ENCODE measurements at places on chromosomes 1 and 21.

DNA sequence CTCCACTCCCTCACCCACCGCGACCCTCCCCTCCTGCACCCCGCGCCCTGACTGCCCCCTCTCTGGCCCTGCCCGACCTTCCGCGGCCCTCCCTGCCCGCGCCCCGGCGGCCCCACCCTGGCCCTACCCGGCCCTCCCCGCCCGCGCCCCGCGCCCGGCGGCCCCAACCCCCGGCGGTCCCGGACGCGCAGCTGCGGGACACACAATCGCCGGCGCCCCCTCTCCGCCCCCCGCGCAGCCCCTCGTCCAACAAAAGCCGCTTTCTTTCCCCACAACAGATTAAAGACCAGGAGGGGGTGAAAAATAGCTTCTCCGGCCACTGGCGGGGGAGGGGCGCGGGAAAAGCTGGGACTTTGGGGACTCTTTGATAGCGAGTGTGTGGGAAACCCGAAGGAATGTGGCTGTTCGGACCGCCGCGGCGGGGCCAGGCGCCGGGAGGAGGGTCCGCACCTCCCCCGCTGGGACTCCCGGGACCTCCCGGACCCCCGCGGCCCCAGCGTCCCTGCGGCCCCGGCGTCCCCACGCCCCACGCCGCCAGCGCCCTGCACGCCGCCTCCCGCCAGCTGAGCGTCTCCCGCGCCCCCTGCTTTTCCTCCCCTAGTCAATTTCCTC, 8.8 kb upstream of the ID3 start:
- no peak for DNase-seq

DNA sequence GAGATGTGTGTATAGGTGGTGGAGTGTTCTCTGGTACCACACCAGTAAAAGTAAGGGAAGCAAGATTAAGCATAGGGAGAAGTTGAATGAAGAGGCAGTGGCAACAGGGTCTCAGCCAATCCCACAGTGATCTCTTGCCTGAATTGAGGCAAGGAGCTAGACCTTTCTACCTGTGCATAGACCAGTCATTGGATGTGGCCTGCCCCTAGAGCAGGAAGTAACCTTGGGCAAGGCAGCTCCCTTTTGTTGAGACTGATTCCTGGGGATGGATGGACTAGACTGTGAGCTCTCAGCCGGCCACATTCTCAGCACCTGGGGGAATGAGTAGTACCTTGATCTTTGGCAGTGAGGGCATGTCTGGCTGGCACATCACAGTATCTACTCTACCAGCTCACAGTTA, 6.4 kb downstream of the USP16 start:
- no peak for DNase-seq

GRCh38 chr1:205210756-205211168, 740 bp downstream of the DSTYK start:
- DNase-seq: no peak

GRCh38 chr1:23214640-23215039, 2.7 kb downstream of the HTR1D start:
- no peak for DNase-seq

DNA sequence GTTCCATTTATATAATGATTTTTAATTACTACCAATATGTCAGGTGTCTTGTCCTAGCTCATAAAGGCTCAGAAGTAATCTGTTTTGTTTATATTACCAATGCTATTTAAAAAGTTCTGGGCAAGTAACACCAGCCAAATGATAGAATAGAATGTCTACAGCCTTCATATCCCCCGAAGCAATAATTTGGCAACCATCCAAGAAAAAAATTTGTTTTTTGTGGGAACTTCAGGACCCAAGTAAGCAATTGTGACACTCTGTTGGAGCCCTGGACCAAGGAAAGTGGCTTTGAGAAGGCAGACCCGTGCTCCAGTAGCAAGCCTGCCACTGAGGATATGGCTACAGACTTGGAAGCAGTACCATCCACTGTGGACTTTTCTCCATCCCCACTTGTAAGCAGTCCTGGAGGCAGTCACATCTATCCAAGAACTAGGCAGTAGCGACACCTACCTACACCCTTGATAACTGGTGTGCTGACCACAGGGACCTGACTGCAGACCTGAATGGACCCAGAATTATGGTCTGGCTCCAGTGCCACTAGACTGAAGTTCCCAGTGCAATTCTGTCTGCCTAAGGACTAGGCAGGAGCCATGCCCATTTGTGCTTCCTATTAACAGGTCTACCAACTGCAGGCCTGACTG, 870.7 kb upstream of the ADGRL2 start:
- no peak for DNase-seq

- DNase-seq: no peak
Observed at GRCh38 chr1:55707196-55707595, 492.0 kb upstream of the USP24 start.

GRCh38 chr1:180643693-180644092, 11.9 kb downstream of the XPR1 start:
- no peak for DNase-seq

DNA sequence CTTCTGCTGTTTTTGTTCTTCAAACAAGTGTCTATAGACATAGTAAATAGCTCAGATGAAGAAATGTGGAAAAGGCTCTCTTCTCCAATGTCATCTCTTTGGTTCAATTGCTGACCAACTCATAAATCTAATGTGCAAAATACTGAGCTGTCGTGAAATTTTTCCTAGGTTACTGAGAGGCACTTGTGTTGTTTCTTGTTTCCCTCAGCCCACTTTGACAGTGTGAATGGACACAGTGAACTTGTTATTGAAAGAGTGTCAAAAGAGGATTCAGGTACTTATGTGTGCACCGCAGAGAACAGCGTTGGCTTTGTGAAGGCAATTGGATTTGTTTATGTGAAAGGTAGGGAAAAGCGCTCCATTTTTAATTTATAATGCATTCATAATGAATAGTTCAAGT, 245.3 kb downstream of the TPR start:
- no peak for DNase-seq

GRCh38 chr1:70779571-70779970, 268.0 kb downstream of the PTGER3 start:
- peak; percentile 40 for DNase-seq

DNA sequence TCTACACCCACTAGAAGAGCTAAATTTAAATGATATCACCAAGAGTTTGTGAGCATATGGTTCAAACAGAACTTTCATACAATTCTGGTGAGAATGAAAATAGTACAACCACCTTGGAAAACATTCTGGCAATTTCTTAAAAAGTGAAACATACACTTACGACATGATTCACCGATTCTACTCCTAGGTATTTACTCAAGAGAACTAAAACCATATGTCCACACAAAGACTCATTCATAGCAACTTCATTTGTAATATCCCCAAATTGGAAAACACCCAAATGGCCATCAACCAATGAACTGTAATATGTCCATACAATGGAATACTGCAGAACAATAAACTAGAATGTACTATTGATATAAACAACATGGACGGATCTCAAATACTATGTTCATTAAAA, 51.2 kb upstream of the ADAM30 start:
- DNase-seq: no peak

DNA sequence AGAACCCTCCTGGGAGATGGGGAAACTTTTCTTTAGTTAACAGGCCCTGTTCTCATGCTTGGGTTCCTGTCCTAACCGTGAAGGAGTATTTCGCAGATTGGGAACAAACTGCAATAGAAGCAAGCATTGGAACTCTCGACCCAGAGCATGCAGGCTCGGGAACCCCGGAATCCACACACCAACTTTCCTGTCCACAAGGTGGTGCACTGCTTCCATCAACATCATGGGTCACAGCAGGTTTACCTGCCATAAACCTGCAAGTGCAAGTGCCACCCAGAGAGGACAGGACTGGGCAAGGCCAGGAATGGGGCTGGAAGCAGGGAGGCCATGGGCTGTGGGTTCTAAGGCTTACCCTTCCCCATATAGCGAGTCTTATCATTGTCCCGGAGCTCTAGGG, 6.9 kb downstream of the ENO1 start:
- DNase-seq: no peak

DNA sequence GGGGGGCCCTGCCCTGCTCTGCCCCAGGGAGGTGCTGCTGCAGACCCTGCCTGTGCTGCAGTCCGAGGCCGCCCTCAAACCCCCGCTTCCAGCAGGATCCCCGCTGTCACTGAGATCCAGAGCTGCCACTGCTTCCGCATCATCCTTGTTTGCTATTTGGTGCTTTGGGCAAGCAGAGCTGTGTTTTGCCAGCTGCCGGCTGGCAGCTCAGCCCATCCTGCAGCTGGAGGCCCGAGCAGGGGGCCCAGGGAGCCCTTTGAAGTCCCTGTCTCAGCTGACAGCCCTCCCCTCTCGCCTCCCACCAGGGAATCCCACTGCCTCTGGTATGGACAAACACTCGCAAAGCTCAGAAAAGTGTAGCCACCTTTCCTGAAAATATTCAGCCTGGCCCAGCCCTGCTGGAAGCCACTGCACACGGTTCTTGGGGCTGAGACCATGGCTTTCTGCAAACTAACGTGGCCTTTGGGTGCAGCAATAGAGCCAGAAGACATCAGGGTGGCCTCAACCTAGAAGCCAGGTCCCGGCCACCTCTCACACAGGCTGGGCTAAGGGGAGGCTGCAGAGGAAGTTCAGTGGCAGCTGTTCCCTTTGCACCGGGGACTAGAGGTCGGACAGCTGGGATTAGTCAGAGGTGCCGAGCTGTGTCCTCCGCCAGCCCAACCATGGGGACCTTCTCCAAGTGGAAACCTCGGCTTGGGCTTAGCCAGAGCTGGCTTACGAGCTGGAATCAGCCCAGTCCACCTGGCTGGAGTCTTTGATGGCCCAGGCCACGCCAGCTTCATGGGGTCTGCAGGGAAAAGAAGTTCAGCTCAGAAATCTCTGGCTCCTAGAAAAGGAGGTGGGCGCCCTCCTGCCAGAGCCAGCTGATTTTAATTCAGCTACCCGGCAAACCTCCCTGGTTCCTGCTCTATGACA, 107.1 kb downstream of the SPSB1 start:
- DNase-seq: peak; percentile 79

- no peak for DNase-seq
Observed at GRCh38 chr1:58942759-58943191, 158.9 kb upstream of the JUN start.

GRCh38 chr1:53792806-53793205, 45.3 kb downstream of the NDC1 start:
- DNase-seq: no peak

GRCh38 chr1:232327269-232327668, 302.7 kb downstream of the SIPA1L2 start:
- DNase-seq: no peak

GRCh38 chr1:111571239-111571638, 48.4 kb upstream of the RAP1A start:
- DNase-seq: no peak

GRCh38 chr1:110604586-110605148, 1.5 kb downstream of the KCNA2 start:
- no peak for DNase-seq

- no peak for DNase-seq
Observed at GRCh38 chr1:9459816-9460407, 79.4 kb upstream of the SLC25A33 start.

- DNase-seq: no peak
Observed at GRCh38 chr1:9848022-9848421, 24.3 kb upstream of the CLSTN1 start.

DNA sequence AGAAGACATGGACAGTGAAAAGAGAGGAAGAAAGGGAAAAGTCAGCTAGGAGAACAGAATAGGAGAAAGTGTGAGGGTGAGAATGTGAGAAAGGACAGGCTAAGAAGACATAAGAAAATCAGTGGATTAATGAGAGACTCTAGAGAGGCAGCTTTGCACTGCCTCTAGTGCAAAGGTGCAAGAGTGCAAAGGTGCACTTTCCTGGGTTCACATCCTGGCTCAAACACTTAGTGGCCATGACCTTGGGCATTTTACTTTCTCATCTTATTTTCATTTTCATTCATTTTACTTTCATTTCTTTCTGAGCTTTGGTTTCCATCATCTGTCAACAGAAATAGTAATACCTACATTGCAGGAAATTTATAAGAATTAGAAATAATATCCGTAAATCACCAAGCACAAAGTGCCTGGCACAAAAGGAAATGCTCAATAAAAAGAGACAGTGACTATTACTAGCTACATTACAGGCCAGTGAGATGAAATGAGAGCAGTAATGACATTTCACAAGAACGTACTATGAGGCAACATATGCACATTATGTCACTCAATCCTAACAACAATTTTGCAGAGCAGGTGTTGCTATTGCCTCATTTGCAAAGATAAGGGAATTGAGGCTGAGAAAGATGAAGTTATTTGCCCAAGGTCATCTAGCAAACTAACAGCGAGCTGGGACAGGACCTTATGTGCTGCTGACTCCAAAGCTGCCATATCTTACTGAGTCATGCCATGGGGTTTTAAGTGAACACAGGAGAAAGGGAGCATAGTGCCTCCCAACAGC, 107.0 kb upstream of the TLR5 start:
- peak; percentile 24 for DNase-seq

GRCh38 chr1:154661110-154661509, 53.1 kb upstream of the ADAR start:
- DNase-seq: no peak

- DNase-seq: no peak
Observed at GRCh38 chr1:20233866-20234265, 47.5 kb upstream of the PLA2G2C start.

- DNase-seq: no peak
Observed at GRCh38 chr1:228149406-228150119, at the start of gene GJC2. GJC2 (plus strand) TSS chr1:228149930; CDS start chr1:228157759, 7,829 bp downstream.

DNA sequence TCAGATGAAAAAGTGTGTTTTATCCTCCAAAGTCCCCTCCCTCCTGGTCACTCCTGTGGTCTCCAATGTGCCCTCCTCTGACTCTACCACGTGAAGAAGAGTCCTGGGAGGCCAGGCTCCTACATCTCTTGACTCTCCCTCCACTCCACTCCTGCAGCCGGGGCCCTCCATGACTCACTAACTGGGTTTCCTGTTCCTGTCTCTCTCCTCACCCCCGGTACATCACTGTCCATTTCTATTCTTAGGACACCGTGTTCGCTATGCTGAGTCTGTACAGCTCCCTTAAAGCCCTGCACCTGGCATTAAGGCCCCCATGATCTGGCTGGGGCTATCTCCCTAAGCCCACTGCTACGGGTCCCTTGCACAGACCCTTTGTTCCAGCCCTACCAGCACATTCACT, 93.4 kb downstream of the BCAR3 start:
- DNase-seq: peak; percentile 60

- no peak for DNase-seq
Observed at GRCh38 chr1:110684491-110684890, 9.8 kb upstream of the KCNA3 start.

- no peak for DNase-seq
Observed at GRCh38 chr1:168218658-168219057, 7.1 kb upstream of the SFT2D2 start.

DNA sequence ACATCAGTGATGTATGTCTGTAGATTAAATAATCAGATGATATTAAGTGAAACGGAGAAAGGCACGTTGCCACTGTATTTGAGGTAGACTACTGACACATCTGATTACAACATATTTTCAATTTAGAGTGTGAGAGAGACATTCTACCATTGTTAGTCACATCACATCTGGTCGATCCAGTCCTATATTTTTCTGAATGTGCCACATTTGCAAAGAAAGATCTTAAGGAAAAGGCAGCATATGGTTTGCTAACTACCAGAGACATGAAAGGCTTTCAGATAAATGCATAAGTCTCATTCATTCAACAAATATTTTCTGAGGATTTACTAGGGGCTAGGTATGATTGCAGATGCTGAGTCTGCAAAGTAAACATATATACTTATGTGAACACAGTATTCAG, 114.3 kb upstream of the RUNX1 start:
- no peak for DNase-seq

GRCh38 chr21:14382486-14382834, 486 bp downstream of the HSPA13 start:
- no peak for DNase-seq

- DNase-seq: no peak
Observed at GRCh38 chr1:2926447-2927055, 94.7 kb upstream of the ACTRT2 start.

- no peak for DNase-seq
Observed at GRCh38 chr1:192183788-192184187, 25.5 kb downstream of the RGS18 start.

Measured in NB4 (cell line).